ENCODE measurements at places on chromosomes 12 and 14.
A peak's percentile ranks its signal among the peaks of the same experiment; 100 is the strongest.

DNA sequence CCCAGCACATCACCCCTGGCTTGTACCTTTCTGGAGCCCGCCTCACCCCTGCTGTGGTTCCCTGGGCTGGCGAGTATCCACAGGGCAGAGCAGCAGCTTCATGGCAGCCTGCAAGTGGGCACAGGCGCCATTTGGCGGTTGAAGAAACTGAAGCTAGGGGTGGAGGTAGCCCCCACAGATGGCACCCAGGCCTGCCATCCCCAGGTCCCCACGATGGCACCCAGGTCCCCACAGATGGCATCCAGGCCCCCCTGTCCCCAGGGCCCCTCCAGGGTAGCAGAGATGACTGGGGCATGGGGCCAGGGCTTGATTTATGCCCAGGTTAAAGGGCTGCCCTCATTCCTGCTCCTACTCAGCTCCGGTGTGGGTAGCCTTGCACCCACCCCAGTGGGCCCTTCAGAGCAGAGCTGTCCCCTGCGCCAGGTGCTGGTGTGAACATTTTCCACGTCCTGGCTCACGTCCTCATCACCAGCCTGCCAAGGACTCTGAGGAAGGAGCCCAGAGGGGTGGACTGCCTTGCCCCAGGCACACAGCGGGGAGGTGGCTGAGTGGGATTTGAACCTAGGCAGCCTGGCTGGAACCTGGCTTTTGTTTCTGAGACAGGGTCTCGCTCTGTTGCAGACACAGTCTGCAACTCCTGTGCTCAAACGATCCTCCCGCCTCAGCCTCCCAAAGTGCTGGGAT lies 8.7 kb downstream of the MMP17 start:
- no peak for DNase-seq

DNA sequence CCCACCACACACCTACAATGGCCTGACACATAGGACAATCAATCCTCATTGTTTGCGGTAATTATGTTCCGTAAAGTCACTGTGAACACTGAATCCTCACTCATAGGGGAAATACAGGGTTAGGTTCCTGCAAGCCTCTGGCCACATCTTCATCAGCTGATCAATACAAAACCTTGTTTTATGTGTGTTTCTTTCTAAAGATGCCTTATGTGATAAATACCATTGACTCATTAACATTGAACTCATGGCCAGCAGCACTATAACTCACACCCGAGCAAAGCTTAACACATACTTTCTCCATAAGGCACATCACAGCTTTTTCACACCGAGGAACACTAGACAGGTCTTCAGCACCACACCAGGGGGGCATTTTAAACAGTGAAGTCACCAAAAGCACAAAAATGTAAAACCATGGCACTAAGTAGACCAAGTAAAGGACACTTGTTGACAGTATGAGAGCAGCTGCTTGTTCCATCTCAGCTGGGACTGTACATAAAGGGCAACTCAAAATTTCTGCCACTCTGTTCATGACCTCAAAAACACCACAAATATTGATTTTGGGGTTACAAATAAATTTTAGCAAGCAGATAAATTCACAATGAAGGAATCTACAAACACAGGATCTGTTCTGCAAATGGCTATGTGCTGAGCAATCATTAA lies 60.5 kb downstream of the ESR2 start:
- no peak for DNase-seq

- DNase-seq, result no peak
Measured at GRCh38 chr14:69355607-69356281, 42.4 kb downstream of the ERH start.

DNA sequence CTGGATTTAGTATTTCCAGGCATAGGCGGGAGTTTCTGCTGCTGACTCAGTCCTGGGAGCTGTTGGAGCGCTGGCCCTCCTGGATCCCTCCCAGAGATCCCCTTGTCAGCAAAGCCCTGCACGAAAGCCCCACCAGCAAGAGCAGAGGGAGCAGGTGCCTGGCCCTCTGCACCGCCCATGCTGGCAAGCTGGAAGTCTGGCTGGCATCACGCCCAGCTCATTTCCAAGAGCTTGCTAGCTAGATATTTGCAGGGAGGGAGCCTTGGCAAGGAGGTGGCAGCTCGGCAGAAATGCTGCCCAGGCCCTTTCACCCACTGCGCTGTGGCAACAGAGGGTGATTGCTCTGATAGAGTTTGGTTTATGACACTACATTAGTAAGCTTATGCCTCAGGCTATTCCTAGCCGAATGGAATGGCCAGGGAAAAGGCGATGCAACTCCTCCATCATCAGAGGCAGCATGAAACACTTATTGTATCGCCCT lies 193.9 kb downstream of the EMP1 start:
- no peak for DNase-seq

GRCh38 chr14:36518586-36519430 lies 1.2 kb downstream of the NKX2-1 start:
- no peak for DNase-seq

GRCh38 chr12:68113644-68114043 lies 45.9 kb downstream of the IFNG start:
- no peak for DNase-seq

DNA sequence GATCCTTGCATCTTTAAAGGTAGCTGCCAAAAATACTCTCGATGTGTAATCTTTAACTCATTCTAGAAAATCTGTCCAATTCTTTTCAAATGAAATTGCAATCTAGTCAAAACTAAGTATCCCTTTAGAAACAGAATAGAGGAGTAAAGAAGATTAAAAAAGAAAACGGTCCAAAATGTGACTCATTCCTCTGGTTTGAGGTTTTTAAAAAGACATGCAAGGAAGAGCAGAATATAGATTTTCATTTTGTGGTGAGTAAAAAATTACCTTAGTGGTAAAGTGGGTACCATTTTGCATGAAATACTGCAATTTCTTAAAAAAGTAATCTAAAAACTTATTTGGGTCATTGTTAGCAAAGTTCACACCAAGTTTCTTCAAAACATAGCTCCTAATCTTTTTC lies 108.4 kb downstream of the BRMS1L start:
- no peak for DNase-seq

GRCh38 chr14:61203081-61203753 lies 77.9 kb downstream of the TMEM30B start:
- DNase-seq, result no peak

DNA sequence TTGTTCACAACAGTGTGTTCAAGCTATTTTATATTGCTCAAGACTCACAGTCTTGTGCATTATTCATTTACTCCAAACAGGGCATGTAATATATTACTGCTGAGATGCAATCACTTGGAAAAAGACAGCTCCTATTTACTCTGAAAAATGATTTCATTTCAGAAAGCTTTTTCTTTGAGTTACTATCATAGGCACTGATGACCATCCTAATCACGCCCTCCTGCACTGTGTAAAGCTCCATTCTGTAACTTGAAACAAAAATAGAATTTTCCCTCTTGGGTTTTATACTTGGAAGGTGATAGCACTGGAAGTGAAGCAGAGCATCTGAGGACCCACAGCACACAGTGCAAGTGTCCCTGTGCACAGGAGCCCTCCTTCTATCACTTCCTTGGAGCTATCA lies 55.6 kb downstream of the RTN1 start:
- no peak for DNase-seq

DNA sequence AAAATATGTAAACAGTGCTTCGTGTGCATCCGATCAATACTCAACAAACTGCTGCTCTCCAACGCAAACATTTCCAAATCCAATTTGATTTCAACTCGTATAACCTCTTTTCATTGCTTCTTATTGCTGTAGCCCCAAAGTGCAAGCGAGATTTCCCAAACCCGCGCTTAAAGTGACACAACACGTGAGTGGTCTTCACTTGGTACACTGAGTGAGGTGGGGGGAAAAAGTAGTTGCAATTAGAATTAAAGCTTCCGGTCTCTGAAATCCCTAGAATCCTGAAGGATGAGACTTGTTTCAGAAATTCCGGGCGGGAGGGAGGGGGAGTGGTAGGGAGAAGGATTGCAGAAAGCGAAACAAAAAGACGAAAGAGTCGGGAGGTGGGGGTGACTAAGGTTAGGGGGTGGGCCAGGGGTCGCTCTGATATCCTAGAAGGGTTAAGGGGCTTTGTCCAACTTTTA lies 387.5 kb downstream of the BCAT1 start:
- DNase-seq, result no peak

GRCh38 chr12:127888943-127889719 lies 377.8 kb upstream of the TMEM132C start:
- no peak for DNase-seq

- DNase-seq, result no peak
Measured at GRCh38 chr14:94738751-94739150, 31.2 kb downstream of the GSC start.

GRCh38 chr12:122980183-122981035 lies at the start of gene ARL6IP4:
Gene ARL6IP4, plus strand, starts transcription at chr12:122980681. Its CDS starts 459 bp downstream, at chr12:122981140.
- peak; percentile 46 for DNase-seq

GRCh38 chr12:26466726-26467125 lies 271.4 kb downstream of the SSPN start:
- DNase-seq, result no peak

DNA sequence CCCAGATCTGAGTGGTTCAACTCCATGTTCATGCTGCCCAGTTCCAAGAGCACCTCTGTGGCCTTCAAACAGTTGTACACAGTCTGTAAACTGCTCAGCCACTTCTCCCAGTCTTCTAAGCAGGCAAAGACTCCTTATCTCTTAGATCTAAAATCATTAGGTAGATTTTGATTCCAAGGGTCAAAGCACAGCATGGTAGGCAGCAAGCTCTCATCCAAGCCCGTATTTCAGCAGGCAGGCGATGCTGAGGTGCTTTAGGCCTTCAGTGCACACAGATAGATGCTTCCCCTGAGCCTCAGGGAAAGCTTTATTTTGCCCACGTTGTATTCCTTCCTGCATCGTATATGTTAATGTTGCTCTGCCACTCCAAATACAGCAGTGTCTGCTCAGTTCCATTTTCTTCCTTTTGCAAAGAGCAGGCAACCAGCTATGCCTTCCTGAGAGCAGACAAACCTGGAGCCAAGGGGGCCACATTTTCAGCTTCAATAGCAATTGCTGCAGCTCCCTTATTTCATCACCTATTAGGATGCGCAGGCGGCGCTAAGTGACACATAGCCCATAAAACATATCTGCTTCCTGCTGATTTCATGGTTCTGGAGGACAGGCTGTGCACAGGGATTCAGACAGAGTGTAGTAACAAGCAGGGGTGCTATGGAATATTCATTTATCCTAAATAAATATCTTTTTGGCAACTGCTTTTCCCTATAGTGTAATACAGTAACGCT lies 67.5 kb downstream of the ETV6 start:
- DNase-seq, result no peak

GRCh38 chr12:59833408-59833807 lies 237.6 kb downstream of the SLC16A7 start:
- DNase-seq, result no peak

- DNase-seq, result no peak
Measured at GRCh38 chr12:93877446-93877845, 200.3 kb downstream of the CRADD start.

- DNase-seq, result no peak
Measured at GRCh38 chr12:94297096-94297699, 148.8 kb downstream of the PLXNC1 start.

DNA sequence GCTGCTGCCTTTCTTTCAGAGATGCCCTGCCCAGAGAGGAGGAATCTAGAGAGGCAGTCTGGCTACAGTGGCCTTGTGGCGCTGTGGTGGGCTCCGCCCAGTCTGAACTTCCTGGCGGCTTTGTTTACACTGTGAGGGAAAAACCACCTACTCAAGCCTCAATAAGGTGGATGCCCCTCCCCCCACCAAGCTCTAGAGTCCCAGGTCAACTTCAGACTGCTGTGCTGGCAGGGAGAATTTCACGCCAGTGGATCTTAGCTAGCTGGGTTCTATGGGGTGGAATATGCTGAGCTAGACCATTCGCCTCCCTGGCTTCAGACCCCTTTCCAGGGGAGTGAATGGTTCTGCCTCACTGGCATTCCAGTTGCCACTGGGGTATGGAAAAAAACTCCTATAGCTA lies 25.6 kb downstream of the SPATA7 start:
- DNase-seq, result no peak

DNA sequence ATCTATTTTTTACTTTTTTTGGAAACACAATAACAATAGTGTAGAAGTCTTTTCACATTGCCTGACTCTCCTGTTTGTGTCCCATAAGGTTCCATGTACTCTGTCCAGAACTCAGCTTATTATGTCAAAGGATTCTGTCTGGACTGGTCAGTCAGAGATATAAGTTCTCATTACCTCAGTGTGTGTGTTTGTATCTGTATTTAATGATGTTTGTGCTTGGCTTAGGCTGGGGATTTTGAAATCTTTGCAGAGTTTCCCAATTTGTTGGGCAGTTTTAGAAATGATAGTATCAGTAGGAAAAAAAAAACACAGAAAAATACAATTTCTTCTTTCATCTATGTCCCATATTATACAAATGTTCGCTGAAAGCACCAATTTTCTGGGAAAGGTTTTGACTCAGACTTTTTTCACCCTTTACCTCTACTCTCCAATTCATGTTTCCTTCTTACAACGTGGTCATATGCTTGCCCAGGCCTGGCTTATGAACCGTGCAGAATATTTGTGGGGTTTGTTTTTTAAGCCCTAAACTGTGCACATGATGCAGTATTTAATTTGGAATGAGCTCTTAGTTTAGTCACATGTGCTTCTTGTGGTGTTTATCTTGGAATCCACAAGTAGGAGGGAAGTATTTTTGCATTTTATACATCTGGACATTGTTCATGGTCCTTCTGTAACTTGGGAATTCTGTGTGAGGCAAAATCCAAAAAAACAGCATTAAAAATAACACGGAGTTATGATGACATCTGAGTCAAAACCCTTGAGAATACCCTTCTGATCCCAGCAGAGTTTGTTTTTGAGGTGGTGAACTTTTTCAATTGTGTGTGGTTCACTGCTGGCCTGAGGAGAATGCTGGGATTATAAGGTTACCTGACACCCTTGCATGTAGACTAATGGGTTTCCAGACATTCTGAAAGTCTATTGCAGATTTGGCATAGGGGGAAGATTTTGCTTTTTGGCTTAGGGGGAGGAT lies 121.2 kb downstream of the RAD51B start:
- no peak for DNase-seq

DNA sequence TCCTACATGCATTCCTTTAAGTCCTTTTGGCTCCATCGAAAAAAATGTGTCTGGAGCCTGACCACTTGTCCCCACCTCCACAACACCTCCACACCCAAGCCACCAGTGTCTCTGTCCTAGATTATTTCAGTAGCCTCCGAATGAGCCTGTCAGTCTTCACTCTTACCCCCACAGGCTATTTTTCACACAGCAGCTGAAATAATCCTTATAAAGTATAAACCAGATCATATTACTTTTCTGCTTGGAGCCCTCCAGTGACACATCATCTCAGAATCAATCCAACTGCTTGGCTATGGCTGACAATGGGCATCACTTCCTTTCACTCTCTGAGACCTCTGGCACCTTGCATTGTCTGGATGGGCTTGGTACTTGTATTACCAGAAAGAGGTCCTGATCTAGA lies 44.9 kb downstream of the BBS10 start:
- no peak for DNase-seq

DNA sequence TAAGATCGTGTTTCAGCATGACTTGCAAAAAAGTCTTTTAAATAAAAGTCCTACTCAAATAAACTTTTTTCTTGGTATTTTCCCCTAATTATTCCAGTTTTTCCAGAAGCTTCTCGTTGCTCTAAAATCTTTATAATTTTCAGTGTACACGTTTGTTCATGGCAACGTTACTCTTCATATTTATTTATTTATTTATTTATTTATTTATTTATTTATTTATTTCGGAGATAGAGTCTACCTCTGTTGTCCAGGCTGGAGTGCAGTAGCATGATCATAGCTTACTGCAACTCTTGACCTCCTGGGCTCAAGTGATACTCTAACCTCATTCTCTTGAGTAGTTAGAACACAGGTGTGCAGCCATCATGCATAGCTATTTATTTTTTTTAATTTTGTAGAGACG lies 438.3 kb upstream of the MDGA2 start:
- no peak for DNase-seq

Data from AML-193 (cell line).